Amniotic stem cell (primary cell): ENCODE measurements at places on chromosomes 12 and 14.

DNA sequence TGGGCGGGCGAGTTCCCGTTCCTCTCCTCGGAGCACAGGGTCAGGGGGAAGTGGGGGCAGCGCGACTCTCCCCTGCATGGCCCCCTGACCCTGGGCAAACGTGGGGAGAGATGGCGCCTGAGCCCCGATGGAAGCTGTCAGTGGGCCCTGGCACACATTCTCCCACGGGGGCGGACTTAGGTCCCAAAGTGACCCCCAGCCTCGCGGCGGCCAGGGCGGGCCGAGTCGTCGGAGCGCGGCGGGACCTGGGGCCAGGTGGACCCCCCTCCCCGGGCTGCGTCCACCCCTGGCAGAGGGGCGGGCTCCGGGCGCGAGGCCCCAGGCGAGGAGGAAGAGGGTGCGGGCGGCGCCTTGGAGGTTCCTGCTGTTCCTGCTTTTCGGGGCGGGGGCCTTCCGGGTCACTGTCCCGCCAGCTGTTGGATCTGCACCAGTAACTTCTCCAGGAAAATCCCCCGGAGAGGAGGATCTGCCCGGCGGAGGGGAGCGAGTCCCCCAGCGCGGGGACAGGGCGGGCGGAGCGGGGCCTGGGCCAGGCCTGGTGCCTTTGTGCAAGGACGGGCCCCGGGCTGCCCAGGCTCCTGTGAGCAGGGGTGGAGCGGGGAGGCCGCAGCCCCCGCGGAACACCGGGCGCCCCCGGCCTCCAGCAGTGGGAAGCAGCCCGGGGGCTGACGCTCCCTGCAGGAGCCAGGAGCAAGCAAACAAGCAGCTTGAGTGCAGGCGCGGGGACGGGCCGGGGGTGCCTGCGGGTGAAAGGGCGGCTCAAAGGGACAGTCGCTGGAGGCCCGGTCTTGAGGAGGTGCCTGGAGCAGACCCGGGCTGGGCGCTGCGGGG, 15.3 kb downstream of the TNFAIP2 start:
- DNase-seq = no peak

- no peak for DNase-seq
These were observed 171.2 kb downstream of the ZFP36L1 start for GRCh38 chr14:68621400-68622365.

- DNase-seq = no peak
These were observed 120.7 kb upstream of the PCED1B start for GRCh38 chr12:46958599-46959290.

GRCh38 chr14:98345161-98345560, 926.8 kb downstream of the BCL11B start:
- no peak for DNase-seq

GRCh38 chr14:99266181-99267178, 5.5 kb downstream of the BCL11B start:
- peak; percentile 53 for DNase-seq

DNA sequence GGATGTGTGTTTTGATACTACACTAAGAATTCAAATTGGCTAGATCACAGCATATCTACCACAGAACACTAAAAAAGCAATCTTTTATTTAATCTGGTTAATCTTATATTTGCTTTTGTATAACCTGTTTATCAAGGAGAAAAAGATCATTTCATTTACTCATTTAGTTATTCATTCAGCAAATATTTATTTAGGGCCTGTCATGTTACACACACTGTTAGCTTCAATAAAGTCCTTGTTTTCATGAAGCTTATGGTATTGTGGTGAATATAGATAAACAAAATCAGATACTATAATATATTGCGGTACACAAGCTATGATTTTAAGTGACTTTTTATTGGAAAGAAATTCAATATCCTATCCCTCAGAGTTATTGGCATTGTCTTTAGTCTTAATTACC, 350.8 kb downstream of the LRFN5 start:
- DNase-seq = no peak

- DNase-seq = no peak
These were observed 536.3 kb upstream of the CCDC196 start for GRCh38 chr14:65949711-65950516.

GRCh38 chr14:96811265-96811664, 14.1 kb downstream of the VRK1 start:
- DNase-seq = no peak

DNA sequence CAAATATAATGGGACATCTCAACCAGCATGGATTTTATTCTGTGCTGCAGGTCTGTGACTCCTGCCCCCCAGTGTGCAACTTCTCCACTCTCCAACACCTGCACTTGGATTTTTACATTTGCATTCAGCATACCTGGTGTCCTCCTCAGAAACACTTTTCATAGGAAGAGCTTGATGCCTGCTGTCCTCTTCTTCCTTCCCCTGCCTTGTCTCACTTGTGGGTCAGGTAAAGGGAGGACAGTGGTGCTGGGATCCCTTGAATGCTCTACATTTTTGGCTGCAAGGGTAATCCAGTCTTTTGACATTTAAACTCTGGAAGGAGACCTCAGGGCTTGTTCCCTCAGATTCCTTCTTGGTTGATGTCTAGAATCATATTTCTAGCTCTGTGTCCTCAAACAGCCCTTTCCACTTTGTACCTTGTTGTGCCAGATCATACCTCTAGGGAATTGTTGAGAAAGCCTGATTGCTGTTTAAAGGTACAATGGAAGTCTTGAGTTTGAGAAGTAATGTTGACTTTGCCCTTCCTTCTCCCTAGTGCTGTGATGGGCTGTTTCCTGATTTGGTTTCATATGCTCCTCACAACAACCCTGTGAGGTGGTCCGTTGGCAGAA, 12.6 kb downstream of the UBE3B start:
- DNase-seq = no peak

DNA sequence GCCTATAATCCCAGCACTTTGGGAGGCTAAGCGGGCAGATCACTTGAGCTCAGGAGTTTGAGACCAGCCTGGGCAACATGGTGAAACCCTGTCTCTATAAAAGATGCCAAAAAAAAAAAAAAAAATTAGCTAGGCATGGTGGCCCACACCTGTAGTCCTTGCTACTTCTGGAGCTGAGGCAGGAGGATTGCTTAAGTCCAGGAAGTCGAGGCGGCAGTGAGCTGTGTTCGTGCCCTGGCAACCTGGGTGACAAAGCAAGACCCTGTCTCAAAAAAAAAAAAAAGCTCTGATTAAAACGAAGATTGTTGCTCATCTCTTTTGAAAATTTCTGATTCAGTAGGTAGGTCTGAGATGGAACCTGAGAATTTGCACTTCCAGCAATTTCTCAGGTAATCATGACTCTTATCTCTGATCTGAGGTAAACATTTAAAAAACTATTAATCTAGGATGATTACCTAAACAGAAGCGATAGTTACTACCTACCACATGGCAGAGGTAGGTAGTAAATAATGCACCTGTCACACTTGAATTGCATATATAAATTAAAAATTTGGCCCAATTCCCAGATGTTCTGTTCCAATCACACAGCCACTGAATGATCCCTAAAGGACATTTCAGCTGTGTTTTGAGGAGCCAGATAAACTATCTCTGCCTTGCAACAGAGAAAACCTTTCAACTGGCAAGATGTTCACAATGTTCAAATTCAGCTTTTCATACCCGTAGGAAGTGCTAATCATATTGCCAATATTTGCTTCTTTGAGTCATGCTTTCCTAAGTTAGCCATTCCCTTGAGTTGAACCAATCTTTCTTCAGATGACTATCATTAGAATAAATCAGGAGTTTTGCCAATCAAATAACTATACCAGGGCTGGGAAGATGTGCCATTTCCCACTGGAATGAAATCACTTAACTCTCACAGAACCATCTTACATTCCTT, 4.2 kb upstream of the TEP1 start:
- DNase-seq = no peak

DNA sequence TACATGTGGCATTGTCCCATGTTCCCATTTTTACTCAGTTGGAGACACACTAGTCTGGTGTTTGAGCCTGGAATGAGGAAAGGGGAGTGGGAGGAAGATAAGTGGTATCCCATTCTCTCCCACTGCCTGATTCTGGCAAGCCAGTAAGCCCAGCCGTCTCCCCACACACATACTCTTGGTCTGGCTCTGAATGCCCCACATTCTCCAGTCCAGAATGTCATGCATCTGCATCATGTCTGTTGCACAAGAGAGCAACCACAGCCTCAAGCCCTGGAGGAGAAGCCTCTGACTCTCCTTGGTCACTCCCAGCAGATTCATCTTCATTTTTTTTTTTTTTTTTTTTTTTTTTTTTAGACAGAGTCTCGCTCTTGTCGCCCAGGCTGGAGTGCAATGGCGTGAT, 48.0 kb downstream of the DRAM1 start:
- DNase-seq = peak; percentile 87

- no peak for DNase-seq
These were observed 10.3 kb downstream of the KRT75 start for GRCh38 chr12:52423661-52424500.
